ENCODE measurements at places on chromosomes 4 and X.

DNA sequence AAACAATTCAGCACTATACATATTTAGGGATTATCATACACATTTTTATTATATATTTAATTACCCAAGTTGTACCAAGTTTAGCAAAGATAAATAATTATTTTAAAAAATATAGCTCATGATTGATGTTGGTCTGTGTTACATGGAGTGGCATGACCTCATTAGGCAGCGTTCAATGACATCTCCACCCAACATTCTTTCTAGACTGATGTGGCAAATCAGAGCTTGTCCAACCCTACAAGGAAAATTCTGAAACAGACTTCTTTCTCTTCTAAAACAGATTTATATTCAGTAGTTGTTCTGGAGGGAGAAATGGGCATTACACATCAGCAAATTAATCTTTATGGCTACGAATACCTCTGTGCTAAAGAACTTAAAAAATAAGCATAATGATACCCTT is 189.7 kb downstream of the PDGFC start:
- DNase-seq, result no peak

DNA sequence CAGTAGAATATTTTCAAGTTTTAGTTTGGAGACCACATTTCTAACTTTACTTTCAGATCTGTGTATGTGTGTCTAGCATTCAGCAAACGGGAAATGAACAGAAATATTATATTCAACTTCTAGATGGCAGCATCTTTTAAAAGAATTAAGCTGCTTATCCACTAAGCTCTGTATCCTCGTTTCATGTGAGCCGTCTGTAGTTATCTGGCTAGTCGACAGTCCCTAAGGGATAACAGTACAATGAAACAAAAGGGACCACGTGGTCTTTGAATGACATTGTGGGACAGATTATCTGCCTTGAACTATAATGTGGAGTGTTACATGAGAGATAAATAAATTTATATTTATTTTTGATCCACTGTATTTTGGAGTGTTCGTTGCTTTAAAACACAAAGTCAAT is 35.8 kb upstream of the PRSS12 start:
- DNase-seq, result no peak

GRCh38 chr4:138334346-138335016 is 92.3 kb upstream of the SLC7A11 start:
- DNase-seq, result no peak

GRCh38 chr4:165784672-165785071 is 88.4 kb upstream of the TLL1 start:
- no peak for DNase-seq

DNA sequence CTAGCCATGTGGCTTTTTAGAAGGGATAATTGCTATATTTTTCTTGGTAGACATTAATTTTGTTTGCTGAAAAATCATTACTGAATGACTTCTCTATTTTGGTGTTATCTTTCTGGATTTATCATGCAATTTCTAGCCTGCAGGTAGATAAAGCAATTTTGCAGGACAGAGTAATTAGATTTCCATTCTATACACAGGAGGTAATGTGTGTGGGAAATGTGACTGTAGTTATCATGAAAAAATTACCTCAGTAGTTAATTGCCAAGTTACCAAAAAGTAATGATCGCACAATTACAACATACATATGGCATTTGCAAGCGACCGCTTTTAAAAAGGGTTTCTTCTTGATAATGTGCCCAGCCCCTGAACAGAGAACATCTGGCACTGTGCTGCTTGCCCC is 66.1 kb downstream of the KIT start:
- DNase-seq, result no peak

DNA sequence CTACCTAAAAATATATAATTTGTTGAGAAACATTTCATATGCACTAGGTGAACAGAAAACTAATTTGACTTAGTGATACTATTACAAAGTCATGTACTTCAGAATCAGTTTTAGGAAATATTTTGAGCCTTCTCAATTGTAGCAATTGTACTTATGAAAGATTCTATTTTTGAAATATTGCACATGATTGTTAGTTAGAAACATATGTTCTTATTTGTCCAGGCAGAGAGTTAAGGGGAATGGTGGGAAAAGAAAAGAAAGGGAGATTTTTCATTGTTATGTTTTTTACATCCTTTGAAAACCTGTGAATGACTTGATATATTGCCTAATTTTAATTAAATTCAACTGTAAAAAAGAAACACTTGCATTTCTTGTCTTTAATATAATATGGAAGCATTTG is 66.0 kb downstream of the GLRB start:
- no peak for DNase-seq

GRCh38 chr4:66475596-66475995 is 805.3 kb upstream of the EPHA5 start:
- DNase-seq, result peak; percentile 27

DNA sequence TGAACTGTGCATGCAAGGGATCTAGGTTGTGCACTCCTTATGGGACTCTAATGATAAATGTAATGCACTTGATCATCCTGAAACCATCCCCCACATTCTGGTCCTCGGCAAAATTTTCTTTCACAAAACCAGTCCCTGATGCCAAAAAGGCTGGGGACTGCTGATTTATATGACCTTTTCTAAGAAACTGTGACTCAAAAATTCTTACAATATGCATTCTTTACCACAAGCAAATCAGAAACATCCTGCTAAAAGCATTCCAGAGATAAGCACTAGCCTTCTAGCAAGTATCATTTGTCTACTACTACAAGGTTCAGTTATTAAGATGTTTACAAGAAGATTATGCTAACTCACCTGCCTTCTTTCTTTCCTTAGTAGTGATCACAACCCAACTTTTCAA is 166.5 kb upstream of the PCDH7 start:
- no peak for DNase-seq
